Naive B cell (primary cell): ENCODE measurements at places on chromosomes 11 and 22.

GRCh38 chr11:103471546-103471945 lies 362.3 kb downstream of the DYNC2H1 start:
- no peak overlapping the region for H3K4me3 ChIP-seq
- no peaks in the 10 kb centered on the region for H3K4me1 ChIP-seq
- H3K36me3 ChIP-seq: no peaks in the 10 kb centered on the region
- H3K27ac ChIP-seq: no peak overlapping the region

- no peak overlapping the region for H3K27ac ChIP-seq
- H3K4me3 ChIP-seq: no peak overlapping the region
- H3K36me3 ChIP-seq: no peaks in the 10 kb centered on the region
- no peak for DNase-seq
Observed at GRCh38 chr22:30132290-30132996, 52.2 kb downstream of the HORMAD2 start.

GRCh38 chr11:61950035-61950547 lies at the start of gene BEST1:
Gene BEST1 (plus strand): TSS chr11:61950351. CDS start chr11:61951807, 1,456 bp downstream.
- DNase-seq: no peak
- peaks cover 12% of the 10 kb centered on the region for H3K4me1 ChIP-seq
- peaks cover 21% of the 10 kb centered on the region for H3K27me3 ChIP-seq

GRCh38 chr11:7688238-7688826 lies 15.0 kb upstream of the CYB5R2 start:
- no peak for DNase-seq
- H3K27me3 ChIP-seq: peaks cover 34% of the 10 kb centered on the region
- H3K36me3 ChIP-seq: no peaks in the 10 kb centered on the region

DNA sequence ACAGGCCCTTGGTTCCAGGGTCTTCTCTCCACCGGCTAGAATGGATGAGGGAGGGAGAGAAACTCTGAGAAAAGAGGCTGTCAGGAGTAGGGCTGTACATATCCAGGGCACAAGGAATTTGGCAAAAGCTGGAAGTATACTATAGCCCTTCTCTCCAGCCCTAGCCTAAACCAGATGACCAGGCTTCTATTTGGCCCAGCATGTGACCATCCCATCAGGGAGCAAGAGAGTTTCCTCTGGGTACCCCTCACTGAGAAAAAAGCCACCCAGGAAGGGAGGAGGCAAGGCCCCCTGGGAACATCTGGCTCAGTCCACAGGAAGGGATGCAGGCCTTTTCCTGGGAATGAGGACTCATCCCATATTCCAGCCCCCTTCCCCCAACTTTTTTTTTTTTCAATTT lies 8.3 kb downstream of the CD44 start:
- H3K4me1 ChIP-seq: peaks cover 90% of the 10 kb centered on the region
- DNase-seq: no peak
- no peak overlapping the region for H3K27ac ChIP-seq
- no peak overlapping the region for H3K4me3 ChIP-seq
- H3K27me3 ChIP-seq: no peaks in the 10 kb centered on the region

GRCh38 chr22:45465633-45466032 lies 37.0 kb upstream of the FBLN1 start:
- DNase-seq: no peak
- no peaks in the 10 kb centered on the region for H3K36me3 ChIP-seq
- H3K27ac ChIP-seq: no peak overlapping the region
- H3K27me3 ChIP-seq: peaks cover 5% of the 10 kb centered on the region
- H3K4me1 ChIP-seq: no peaks in the 10 kb centered on the region

GRCh38 chr22:22926370-22927195 lies 39.0 kb downstream of the IGLL5 start:
- no peak overlapping the region for H3K4me3 ChIP-seq
- peak overlapping the region; percentile 100 for H3K27ac ChIP-seq

DNA sequence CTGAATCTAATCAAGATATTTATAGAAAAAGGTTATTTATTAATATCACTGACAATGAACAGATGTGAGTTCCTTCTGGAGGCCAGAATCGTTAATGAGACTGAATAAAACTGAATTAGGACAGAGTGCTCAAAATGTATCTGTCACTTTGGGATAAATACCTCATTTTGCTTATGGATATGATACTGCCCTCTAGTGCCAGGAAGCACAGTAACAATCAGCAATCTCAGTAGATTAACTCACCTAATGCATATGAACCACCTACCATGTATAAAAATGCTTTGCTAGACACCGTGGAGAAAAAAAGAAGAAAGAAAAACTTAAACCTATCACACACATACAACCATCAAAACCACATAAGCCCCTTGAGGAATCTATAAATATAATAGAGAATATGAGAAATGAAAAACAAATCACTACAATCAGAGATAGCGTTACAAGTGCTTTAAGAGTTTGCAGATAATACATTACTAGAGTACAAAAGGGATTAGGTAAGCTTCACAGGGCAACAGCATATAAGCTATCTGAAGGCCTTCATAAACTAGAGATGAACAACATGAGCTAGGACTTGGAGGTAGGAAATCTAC lies 117.4 kb downstream of the SGSM3 start:
- peak; percentile 29 for DNase-seq
- H3K36me3 ChIP-seq: no peaks in the 10 kb centered on the region
- no peak overlapping the region for H3K4me3 ChIP-seq
- H3K27me3 ChIP-seq: no peaks in the 10 kb centered on the region
- H3K27ac ChIP-seq: peak overlapping the region; percentile 57
- H3K4me1 ChIP-seq: peaks cover 23% of the 10 kb centered on the region

DNA sequence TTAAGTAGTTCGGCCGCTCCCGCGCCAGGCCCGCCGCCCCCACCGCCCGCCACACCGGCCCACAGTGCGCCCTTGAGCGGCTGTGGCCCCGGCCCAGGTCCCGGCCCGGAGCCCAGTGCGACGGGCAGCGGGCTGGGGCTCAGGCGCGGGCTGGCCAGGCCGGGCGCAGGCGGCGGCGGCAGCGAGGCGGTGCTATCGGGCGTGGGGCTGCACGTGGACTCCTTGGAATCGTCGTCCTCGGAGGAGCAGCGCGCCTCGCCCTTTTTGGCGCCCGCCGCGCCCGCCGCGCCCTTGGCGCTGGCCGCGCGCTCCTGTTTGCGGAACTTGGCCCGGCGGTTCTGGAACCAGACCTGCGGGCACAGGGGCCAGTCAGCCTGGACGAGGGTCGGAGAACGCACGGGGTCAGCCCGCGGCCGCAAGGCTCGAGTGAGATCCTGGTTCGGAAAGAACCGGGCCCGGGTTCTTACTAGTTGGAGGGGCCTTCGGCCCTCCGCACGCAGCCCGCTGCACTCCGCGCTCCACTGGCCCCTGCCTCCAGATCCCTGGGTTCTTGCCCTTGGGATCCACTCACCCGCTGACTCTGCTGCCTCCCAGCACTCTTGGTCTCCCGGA lies 4.0 kb downstream of the PHOX2A start:
- peaks cover 34% of the 10 kb centered on the region for H3K4me1 ChIP-seq
- DNase-seq: no peak
- peaks cover 35% of the 10 kb centered on the region for H3K27me3 ChIP-seq
- peak overlapping the region; percentile 28 for H3K27ac ChIP-seq
- peaks cover 19% of the 10 kb centered on the region for H3K36me3 ChIP-seq

- DNase-seq: no peak
- no peak overlapping the region for H3K4me3 ChIP-seq
- peak overlapping the region; percentile 64 for H3K27ac ChIP-seq
- no peaks in the 10 kb centered on the region for H3K36me3 ChIP-seq
- no peaks in the 10 kb centered on the region for H3K4me1 ChIP-seq
Observed at GRCh38 chr22:24583221-24584165, 9.4 kb downstream of the LRRC75B start.

GRCh38 chr11:130029137-130029536 lies 26.5 kb upstream of the PRDM10 start:
- H3K27me3 ChIP-seq: peaks cover 53% of the 10 kb centered on the region
- H3K27ac ChIP-seq: no peak overlapping the region
- H3K4me1 ChIP-seq: peaks cover 3% of the 10 kb centered on the region
- H3K36me3 ChIP-seq: no peaks in the 10 kb centered on the region

- no peaks in the 10 kb centered on the region for H3K4me1 ChIP-seq
- no peak overlapping the region for H3K4me3 ChIP-seq
- no peak for DNase-seq
- H3K36me3 ChIP-seq: no peaks in the 10 kb centered on the region
- peaks cover 23% of the 10 kb centered on the region for H3K27me3 ChIP-seq
Observed at GRCh38 chr11:7320306-7320705, 68.6 kb downstream of the SYT9 start.

DNA sequence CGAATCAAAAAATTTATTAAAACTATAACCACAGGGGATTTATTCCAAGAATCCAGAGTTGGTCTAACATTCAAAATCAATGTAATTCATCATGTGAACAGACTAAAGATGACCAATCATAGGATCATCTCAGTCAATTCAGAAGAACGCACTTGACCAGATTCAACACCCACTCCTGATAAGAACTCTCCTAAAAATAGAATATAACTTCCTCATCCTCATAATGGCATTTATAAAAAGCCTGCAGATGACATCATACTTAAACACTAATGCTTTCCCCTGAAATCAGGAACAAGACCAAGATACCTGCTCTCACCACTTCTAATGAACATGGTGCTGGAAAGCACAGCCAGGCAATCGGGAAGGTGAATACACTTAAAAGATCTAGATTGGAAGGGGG lies 10.5 kb upstream of the MUC2 start:
- no peak overlapping the region for H3K27ac ChIP-seq
- peaks cover 9% of the 10 kb centered on the region for H3K36me3 ChIP-seq
- no peak for DNase-seq

- H3K27ac ChIP-seq: no peak overlapping the region
- no peak for DNase-seq
- H3K4me3 ChIP-seq: peak overlapping the region; percentile 90
- H3K27me3 ChIP-seq: no peaks in the 10 kb centered on the region
- H3K4me1 ChIP-seq: peaks cover 28% of the 10 kb centered on the region
Observed at GRCh38 chr11:2399488-2400068, 972 bp upstream of the TSSC4 start.

DNA sequence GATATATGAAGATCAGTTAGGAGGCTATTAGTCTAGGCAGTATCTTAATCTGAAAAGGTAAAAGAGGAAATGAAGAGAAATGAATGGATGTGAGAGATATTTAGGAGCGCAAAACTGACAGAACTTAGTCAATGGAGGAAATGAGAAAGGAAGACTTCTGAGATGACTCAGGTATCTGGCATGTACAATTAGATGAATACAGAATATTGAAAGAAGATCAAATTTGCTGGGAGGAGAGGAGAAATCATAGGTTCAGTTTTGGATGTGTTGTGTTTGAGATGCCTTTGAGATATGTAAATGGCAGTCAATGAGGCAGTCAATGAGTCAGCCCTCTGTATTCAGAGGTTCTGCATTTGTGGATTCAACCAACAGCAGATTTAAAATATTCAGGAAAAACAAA lies 42.9 kb upstream of the GAB2 start:
- peaks cover 23% of the 10 kb centered on the region for H3K4me1 ChIP-seq
- peak overlapping the region; percentile 35 for H3K27ac ChIP-seq
- no peak overlapping the region for H3K4me3 ChIP-seq
- H3K27me3 ChIP-seq: no peaks in the 10 kb centered on the region

- peaks cover 15% of the 10 kb centered on the region for H3K36me3 ChIP-seq
- H3K27ac ChIP-seq: no peak overlapping the region
- DNase-seq: no peak
- peaks cover 13% of the 10 kb centered on the region for H3K4me1 ChIP-seq
- H3K27me3 ChIP-seq: no peaks in the 10 kb centered on the region
Observed at GRCh38 chr22:46569055-46569847, 31.8 kb upstream of the CELSR1 start.

DNA sequence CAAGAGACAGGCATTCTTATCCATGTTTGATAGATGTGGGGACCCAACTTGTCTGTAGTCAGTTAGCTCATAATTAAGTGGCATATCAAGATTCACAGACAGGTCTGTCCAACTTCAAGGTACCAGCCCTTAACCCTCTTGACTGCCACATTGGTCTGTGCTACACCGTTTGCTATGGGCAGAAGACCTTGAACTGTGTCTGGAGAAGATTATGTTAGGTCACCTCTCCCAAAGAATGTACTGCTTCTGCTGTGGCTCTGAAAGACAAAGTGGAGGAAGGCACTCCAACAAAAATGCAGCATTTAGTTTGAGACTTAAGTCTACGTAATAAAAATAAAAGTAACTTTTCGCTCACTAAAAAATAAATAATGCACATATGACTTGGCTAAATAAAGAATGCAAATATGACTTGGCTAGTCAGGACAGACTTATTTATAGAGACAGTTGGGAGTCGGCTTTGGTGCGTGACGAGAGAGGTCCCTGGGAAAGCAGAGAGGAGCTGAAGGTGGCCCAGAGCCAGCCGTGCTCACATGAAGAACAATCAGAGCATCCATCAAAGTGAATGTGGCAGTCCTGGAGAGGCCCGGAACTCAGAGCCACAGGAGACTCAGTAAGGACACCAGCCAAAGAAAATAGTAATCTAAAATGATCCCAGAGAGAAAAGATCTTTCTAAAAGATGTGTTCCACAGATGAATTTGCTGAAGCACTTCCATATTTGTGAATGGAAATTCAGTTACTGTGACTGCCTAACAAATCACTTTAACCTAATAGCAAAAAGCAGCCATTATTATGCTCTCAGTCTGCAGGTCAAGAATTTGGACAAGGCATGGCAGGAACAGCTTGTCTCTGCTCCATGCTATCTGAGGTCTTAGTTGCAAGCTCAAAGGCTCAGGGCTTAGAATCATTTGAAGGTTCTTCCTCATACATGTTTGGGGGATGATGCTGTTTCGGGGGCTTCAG lies 35.0 kb downstream of the CWC15 start:
- no peaks in the 10 kb centered on the region for H3K36me3 ChIP-seq
- no peak for DNase-seq
- H3K27ac ChIP-seq: no peak overlapping the region
- no peak overlapping the region for H3K4me3 ChIP-seq
- H3K27me3 ChIP-seq: no peaks in the 10 kb centered on the region

DNA sequence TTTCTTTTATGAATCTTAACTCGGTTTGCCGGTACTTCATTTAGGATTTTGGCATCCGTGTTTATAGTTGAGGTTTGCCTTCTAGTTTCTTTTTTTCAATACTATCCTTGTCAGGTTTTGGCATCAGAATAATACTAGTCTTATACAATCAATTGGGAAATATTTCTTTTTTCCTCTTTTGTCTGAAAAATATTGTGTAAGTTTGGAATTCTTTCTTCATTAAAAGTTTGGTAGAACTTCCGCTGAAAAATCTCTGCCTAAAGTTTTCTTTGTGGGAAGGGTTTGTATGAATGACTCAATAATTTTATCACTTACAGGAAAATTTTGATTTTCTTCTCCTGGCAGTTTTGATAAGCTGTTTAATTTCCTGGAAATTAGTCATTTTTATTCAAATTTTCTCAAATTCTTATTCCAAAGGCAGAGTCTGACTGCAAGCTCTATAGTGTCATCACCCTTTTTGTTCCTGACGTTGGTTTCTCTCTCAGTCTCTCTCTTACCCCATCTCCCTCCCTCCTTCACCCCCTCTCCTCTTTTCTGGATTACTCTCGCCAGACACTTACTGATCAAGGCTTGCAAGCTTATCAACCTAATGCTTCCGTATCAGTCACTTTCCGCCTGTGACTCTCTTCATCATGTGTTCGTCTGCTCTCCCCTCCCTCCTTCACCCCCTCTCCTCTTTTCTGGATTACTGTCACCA lies 555.7 kb downstream of the TBC1D22A start:
- H3K36me3 ChIP-seq: no peaks in the 10 kb centered on the region
- peaks cover 22% of the 10 kb centered on the region for H3K27me3 ChIP-seq
- no peak for DNase-seq
- no peaks in the 10 kb centered on the region for H3K4me1 ChIP-seq
- H3K4me3 ChIP-seq: no peak overlapping the region

GRCh38 chr11:95093548-95093947 lies 3.9 kb downstream of the ENDOD1 start:
- peak overlapping the region; percentile 34 for H3K27ac ChIP-seq
- peaks cover 70% of the 10 kb centered on the region for H3K4me1 ChIP-seq
- H3K27me3 ChIP-seq: no peaks in the 10 kb centered on the region
- DNase-seq: no peak
- peak overlapping the region; percentile 72 for H3K4me3 ChIP-seq
